Activated naive CD8-positive, alpha-beta T cell treated with anti-CD3 and anti-CD28 coated beads for 36 hours (primary cell): ENCODE measurements at places on chromosomes 7 and 10. TPM values are rescaled to one million over a fixed set of nuclear protein-coding genes. Genes with fewer than 3 reads are reported as not detected.

GRCh38 chr10:97723001-97723400 is 9.5 kb downstream of the MARVELD1 start:
- no peak for DNase-seq

GRCh38 chr10:109737626-109738025 is 185.7 kb downstream of the XPNPEP1 start:
- DNase-seq, result no peak

DNA sequence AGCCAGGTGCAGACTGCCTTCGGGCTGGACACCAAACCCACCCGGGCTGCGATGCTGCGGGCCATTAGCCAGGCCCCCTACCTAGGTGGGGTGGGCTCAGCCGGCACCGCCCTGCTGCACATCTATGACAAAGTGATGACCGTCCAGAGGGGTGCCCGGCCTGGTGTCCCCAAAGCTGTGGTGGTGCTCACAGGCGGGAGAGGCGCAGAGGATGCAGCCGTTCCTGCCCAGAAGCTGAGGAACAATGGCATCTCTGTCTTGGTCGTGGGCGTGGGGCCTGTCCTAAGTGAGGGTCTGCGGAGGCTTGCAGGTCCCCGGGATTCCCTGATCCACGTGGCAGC is 50.0 kb downstream of the VWA2 start:
- DNase-seq, result no peak

The HYCC1 gene
- 24.8 TPM for total RNA-seq

- no peak for DNase-seq
These were observed 3.7 kb downstream of the AGR2 start for GRCh38 chr7:16801111-16801542.

DNA sequence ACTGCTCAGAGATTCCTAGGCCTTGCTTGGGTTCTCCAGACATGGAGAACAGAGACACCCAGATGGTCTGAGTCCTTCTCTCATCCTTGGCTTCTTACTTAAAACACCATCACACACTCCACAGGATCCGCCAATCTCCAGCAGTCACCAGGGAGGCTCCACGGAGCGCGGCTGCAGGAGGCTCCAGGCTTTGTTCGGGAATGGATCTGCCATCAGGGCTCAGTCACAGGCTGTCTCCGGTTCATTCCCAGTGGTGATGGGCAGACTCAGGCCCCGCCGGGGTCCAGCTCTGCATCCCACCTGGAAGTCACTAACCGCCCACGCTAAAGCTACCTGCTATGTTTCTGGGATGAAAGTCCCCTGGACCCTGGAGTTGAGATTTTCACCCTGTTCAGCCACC is 312.9 kb downstream of the TCERG1L start:
- no peak for DNase-seq

DNA sequence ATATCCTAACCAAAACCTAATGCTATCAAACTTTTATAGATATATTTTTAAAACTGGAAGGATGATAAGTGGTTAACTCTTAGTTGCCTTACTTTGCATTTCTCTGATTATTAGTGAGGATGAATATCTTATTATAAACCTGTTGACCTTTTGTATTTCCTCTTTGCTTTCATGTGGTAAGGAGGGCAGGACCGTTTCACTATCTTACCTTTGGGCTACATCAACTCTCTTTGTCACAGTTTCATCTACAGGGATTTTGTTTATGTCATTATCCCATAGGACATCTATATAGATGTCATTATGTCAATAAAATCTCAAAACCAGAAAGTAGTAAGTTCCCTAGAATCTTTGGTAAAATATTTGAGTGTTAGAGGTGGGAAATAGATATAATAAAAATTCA is 219.3 kb downstream of the THSD7A start:
- DNase-seq, result no peak

DNA sequence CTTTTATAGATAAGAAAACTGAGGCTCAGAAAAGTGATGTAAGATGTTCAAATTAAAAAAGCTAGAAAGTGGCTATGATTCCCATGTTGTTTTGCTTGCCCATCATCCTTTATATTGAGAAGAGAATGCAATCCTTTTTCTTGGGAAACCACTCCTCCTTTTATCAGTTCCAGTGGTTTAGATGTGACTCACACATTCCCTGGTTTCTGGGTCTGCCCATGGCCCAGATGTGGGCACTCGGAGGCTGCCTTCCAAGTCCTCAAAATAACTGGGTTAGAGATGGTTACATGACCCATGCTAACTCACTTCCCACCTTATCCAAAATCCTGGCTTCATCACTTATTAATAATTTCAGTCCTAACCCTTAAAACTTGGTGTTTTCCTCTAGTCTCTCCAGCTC is 550.0 kb downstream of the MDFIC start:
- DNase-seq, result no peak

GRCh38 chr7:122736183-122736582 is 33.5 kb upstream of the RNF148 start:
- no peak for DNase-seq
